ENCODE measurements at places on chromosomes 16 and 17. TPM values are rescaled to one million over a fixed set of nuclear protein-coding genes. Genes with fewer than 3 reads are reported as not detected.
A peak's percentile ranks its signal among the peaks of the same experiment; 100 is the strongest.

GRCh38 chr17:8131844-8132441 is 8.0 kb upstream of the HES7 start:
- no peak for DNase-seq

- DNase-seq, result no peak
Observed at GRCh38 chr16:4828567-4829321, 18.3 kb downstream of the GLYR1 start.

DNA sequence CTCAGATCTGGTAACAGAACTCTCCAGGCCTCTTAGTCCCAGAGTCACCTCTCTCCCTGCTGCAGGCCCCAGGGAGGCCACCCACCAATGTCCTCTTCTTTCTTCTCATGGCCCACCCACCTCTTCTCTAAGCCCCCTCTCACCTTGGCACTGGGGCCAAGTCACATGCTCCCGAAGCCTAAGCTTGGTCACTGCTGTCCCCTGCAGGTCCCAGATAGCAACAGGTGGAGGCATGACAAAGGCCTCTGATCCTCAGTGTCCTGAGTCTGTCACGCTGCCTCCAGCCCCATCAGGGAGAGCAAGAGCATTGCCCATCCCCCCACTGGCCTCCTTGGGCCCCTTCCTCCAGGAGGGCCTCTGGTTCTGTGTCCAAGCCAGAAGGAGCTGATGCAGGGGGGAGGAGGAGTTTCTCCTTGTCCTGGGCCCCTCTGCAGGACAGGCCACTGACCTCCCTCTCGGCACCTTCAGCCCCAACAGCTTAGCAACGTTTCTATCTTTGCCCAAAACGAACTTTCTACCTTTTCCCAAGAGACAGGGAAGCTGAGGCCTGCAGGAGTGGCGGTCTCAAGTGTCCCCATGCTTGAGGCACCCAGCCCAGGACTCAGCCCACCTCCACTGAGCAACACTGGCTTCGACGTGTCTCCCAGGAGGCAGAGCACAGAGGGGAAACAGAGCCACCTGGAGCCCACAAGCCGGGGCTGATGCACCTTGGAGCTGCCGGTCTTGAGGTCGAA is 8.6 kb downstream of the P2RX1 start:
- no peak for DNase-seq

DNA sequence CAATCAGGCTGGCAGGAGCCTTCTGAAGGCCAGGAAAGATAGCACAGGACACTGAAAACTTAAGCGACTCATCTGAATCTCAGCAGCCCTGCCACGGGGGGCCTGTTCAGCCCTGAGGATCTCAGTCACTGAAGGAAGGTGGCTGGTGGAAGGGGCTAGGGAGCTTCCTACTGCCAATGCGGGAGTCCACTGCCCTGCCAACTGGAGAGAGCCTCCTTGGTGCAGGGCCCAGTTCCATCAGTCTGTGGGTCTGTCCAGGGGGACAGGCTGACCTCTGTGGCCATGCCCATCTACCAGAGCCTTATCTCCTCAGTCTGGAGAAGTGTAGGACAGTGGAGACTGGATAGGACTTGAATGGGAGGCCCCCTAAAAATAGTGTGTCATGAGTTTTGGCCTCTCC is 1851.6 kb downstream of the TP53TG3F start:
- DNase-seq, result no peak

DNA sequence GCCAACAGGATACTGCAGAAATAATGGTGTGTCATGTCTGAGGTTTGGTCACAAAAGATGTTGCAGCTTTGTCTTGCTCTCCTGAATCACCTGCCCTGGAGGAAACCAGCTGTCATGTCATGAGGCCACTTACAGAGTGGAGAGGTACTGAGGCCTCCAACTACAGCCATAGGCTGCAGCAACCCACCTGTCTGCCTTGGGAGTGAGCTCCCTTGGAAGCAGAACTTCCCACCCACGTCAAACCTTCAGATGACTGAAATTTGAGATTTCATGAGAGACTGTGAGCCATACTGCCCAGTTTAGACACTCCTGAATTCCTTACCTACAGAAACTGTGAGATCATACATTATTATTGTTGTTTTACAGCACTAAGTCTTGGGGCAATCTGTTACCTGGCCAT is 475.9 kb downstream of the HS3ST3B1 start:
- no peak for DNase-seq

GRCh38 chr16:9950658-9951057 is 231.6 kb downstream of the GRIN2A start:
- DNase-seq, result no peak

- DNase-seq, result no peak
Observed at GRCh38 chr17:36732351-36732750, 131.0 kb downstream of the MRM1 start.

DNA sequence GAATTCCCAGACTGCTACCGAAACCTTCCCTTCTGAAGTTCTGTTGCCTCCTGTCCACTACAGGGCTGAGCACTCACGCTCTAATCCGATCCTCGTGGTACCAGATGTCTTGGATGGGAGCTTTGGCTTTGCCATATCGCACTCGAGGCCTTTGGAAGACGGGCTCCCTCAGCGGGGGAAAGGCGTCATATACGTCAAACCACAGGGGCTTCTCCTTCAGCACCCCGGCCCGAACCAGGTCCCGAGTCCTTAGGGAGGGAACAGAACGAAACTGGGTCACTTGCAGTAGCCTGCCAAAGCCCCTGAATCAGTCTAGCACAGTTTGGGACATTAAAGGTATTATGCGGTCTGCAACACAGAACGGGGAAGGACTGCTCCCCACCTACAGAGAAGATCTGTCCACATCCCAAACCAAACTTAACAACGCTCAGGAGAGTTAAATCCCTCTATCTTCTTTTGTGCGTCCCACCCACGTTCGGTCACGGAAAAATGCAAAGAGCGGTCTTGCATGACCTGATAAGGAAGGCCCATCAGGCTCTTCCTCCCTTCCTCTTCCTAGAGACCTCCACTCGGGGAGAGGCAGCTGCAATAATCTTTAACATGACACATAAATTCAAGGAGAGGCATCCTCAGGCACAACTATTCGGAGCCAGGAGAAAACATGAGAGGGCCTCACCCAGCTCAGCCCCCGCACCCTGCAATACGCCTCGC is 526 bp downstream of the MRPS23 start:
- DNase-seq, result no peak

GRCh38 chr17:45132572-45133463 is 503 bp upstream of the PLCD3 start:
- peak; percentile 97 for DNase-seq

DNA sequence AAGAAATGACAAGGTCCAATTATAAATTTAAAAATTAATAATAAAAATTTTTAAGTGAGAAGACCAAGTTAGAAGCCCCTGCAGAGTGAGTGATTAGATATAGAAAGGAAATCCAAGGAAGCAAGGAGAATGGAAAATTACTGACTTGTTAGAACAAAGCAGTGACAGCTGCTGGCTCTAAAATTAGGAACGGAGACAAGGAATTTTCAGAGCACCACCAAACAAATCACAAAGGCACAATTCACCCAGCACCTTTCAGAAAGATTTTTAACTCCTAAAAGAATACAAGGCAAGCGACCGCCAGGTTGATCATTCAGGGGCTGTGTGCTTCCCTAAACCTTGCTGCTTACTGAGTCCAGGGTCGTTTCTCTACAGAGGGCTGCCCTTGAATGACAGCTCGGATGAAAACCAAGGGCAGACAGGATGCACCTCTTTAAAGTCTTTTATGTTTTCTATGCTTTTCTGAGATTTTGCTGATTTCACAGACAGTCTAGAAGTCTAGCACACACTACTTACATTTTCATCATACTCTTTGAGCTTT is 45.4 kb upstream of the GINS3 start:
- no peak for DNase-seq

Gene CSH1
- total RNA-seq, result not detected

Gene GAST
- total RNA-seq, result not detected

Gene TPSB2
- total RNA-seq, result 22.1 TPM

Gene RASD1
- 254 TPM for total RNA-seq

Gene TBC1D3I
- 0.19 TPM for total RNA-seq

All from mesenteric fat pad (tissue), 1 donor.